MCF 10A (cell line): ENCODE measurements at places on chromosomes 7 and 10.

DNA sequence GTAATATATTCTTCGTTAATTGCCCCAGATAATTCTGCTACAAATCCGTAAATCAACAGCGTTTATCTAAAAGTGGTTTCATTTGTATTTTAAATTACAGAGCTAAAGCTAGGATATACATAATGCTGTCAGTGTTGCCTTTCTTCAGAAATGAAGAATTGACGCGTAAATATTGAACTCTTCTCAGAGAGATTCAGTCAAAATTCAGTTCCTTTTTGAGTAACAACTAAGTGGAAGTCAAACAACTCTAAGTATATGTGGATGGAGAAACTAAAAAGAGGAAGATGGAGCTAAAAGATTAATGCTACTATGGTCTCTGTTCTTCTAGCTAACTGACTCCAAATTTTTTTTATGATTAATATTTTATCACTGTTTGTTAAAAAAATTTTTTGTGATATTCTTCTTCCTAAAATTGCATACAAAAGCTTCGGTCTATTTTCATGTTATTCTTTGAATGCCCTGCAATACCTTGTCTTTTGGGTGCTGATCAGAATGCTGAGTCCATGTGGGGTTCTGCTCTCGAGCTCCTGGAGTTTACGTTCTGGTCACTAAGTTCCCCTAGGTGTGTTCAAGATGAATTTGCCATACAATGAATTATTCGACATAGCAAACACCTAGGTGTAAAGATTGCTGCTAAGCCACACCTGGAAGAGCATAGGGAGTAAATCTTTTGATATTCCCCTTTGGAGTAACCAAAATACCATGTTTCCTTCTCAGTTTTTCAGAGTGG is 20.7 kb downstream of the MDFIC start:
- DNase-seq = no peak

DNA sequence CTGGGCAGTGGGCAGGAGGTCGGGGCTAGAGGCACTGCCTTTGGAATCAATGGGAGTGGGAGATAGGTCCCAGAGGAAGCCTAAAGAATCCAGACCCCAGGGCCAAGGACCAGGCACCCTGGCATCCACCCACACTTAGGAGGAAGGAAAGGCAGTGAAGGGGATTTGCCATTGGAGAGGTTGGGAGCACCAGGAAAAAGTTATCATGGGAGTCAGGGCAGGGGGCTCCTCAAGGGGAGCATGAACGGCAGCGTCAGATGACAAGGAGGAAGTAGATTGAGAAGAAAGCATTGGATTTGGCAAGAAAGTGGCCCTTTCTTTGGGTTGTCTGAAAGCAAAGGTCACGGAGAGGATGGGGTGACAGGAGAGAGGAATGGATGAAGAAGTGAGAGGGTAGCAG is 142.8 kb downstream of the ADAM12 start:
- DNase-seq = no peak

GRCh38 chr10:97876402-97876801 is 26.8 kb downstream of the GOLGA7B start:
- no peak for DNase-seq

GRCh38 chr10:124370426-124370825 is 48.3 kb downstream of the OAT start:
- DNase-seq = no peak

GRCh38 chr7:131517218-131517923 is 39.1 kb downstream of the PODXL start:
- DNase-seq = no peak

DNA sequence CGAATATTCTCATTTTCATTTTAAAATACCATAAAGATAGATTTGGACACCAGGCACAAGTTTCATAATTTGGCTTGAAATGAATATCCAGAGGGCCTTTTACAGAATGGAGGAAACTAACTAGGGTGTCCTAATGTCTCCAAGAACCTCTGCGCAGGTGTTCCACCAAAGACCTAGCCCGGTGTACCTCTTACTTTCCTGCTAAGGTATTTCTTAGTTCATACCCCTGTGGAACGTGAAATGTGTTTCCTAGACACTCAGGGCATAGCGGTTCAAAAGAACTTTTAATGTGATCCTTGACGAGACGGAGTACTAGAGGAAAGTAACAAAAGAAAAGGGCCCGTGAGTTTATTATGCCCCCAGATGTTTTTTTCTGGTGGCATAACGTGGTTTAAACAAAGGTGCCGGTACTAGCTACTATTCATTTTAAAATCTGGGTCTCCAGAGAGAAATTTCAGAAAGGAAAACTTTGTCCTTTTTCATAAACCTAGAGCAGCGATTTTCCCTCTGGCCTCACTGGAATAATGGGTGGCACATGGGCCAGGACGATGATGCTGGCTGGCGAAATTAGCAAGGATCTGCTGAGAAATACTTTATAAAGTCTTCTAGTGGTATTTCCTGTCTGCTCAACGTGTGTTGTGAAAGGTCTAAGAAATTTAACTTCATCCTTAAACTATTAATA is 1.4 kb downstream of the APBB1IP start:
- DNase-seq = no peak

DNA sequence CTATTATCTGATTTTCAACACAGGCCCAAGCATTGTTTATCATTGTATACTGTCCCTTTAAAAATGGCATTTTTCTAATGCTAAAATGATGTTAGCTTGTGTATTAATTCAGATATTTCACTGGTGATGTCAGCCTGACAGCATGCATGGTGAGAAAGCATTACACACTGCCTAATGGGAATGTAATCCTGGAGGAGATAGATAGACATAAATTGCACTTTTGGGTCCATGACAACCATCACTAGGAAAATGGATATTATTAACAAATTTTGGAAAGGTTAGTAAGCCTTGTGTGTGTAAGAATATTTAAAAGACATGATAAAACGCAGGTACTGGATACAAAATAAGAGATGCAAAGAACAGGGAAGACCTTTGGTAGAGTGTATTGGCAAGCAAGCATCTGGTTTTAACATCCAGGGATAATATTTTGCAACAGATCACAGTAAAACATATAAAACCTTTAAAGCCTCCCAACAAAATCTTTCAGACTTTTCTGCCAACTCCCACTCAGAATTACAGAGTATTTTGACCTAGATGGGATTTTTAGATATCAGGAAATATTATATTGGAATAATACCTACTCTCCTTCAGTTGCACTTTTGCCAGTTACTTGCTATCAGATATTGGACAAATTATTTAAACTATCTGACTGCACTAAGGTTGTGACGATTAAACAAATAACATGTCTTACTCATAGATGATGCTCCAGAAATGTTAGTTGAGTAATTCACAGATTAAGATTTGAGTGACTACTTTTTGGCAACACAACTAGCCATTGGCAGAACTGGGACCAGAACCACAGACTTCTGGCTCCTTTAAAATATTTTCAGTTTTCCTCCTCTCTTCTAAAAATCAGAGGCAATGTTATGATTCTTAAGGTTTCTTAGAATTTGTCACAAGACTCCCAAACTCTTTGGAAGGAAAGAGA is 291.6 kb upstream of the SEMA3C start:
- no peak for DNase-seq

- no peak for DNase-seq
These were observed 134.3 kb downstream of the ACTR3B start for GRCh38 chr7:152893801-152894294.

GRCh38 chr10:89700923-89701241 is 508 bp upstream of the KIF20B start:
- DNase-seq = no peak

GRCh38 chr10:60513281-60513680 is 123.6 kb upstream of the ANK3 start:
- DNase-seq = no peak

- DNase-seq = no peak
These were observed 13.9 kb downstream of the MACC1 start for GRCh38 chr7:20203316-20203715.

GRCh38 chr7:8146788-8147413 is 115.1 kb downstream of the ICA1 start:
- no peak for DNase-seq

DNA sequence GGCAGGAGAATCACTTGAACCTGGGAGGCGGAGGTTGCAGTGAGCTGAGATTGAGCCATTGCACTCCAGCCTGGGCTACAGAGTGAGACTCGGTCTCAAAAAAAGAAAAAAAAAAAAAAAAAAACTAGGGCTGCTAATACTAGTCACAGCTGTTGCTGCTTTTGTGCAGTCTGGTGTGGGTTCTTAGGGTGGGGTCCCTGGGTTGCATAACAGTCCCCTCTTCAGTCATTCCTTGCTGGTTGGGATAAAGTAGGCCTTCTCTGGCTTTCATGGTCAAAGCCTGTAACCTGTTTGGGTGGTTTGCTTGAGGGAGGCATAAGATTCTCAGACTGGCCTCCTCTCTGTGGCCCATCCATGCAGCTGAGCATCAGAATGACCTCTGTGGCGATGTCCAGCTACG is 14.1 kb downstream of the SSMEM1 start:
- no peak for DNase-seq

GRCh38 chr10:132626019-132626760 is 88.6 kb downstream of the INPP5A start:
- no peak for DNase-seq

DNA sequence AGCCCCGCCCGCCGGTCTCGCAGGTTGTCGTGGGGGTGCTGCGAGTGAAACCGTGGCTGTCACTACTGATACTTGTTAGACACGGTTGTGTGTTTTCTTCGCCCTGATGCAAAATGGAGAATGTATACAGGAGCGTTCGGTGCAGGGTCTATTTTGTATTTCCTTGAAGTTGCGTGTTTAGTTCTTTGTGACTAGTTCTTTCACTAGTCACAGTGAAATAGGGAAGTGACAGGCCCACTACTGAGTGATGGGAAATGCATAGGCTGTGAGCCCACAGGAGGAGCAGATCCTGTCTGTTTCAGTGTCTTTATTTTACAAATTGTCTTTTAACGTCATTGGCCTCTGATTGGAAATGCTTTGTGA is 675 bp downstream of the ABRAXAS2 start:
- DNase-seq = peak; percentile 7

DNA sequence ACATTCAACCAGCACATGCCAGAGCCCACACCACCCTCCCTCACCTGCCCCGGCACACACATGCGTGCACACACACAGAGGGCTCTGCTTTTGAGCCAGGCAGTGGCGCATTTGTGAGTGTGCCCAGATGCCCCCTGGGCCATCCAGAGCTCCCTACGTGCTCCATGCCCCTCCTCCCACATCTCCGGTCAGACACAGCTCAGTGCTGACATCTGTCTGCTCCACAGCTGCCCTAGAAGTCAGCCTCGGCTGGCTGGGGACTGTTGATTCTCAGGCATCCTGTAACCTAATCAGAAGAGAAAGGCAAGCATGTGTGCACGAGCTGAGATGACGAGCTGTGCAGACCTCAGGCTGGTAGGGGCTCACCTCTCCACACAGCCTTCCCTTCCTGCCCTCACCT is 135.1 kb downstream of the ZMIZ1 start:
- no peak for DNase-seq

DNA sequence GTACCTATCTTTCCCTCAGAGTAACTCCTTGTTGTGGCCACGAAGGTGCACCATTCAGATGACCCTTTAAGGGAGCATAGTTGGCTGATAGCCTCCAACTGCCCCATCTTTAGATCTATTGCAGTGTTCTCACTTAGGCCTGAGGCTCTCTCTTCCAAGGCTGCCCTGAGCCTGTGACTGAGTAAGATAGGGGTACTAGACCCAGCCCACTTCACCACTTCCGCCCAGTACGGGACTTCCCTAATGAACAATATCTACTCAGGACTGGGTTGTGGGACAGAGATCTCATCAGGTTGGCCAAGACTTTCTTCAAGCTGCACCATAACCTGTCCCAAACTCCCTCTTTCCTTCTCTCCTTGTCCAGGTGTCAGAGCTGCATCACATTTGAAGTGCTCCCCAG is 5.7 kb upstream of the GNAI1 start:
- no peak for DNase-seq
